Cerebellar cortex (tissue), 1 donor: ENCODE measurements at places on chromosomes 6 and 20.

- DNase-seq: no peak
These were observed 80.0 kb upstream of the FUT9 start for GRCh38 chr6:95935736-95936135.

DNA sequence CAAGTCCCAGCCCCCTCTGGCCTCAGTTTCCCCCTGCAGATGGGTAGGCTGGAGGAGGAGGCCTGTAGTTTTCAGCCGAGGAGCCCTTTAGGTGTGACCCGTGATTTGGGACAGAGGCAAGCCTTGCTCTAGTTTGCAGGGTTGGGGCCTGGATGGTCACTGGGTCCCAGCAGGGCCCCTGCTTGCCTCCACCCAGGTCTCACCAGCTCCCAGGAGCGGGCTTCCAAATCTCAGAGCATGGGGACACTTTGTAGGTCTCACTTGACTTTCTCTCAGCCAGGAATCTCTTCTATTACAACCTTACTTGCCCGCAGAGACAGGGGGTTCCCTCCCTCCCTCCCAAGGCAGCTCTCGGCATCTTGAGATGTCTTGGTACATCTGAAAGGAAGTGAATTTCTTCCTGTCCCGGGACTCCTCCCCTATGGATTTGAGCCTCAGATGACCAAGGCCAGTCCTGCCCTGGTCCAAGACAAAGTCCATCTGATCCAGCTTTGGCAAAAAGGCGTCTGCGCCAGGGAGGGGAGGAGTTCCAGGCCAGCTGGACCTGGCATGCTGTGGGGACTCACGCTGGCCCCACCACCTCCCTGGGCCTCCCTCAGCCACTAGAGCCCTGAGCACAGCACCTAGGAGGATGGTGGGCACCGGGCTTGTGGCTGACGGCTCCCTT is 47.4 kb downstream of the SRC start:
- DNase-seq: no peak

DNA sequence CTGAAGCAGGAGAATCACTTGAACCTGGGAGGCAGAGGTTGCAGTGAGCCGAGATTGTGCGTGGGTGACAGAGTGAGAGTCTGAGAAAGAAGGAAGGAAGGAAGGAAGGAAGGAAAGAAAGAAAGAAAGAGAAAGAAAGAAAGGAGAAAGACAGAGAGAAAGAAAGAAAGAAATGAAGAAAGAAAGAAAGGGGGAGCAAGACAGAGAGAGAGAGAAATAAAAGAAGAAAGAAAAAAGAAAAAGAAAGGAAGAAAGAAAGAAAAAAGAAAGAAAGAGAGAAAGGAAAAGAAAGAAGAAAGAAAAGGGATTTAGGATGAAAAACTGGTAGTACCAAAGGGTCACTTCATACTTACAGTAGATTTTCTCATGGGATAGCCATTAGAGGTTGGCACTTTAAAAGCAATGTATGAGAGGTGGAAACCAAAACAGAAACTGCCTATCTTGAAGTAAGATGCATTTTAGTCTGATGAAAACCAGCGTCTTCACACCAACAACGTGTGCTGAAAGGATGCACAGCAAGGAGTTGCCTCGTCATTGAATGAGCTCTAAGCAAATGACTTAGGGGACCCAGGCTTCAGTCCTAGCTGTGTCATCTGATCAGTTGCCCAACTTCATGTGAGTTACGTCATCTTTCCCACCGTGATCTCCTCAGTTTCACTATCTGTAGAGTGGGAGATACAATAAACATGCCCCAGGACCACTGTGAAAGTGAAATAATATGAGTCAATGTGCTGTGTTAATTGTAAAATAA is 133.9 kb upstream of the NEDD9 start:
- no peak for DNase-seq

DNA sequence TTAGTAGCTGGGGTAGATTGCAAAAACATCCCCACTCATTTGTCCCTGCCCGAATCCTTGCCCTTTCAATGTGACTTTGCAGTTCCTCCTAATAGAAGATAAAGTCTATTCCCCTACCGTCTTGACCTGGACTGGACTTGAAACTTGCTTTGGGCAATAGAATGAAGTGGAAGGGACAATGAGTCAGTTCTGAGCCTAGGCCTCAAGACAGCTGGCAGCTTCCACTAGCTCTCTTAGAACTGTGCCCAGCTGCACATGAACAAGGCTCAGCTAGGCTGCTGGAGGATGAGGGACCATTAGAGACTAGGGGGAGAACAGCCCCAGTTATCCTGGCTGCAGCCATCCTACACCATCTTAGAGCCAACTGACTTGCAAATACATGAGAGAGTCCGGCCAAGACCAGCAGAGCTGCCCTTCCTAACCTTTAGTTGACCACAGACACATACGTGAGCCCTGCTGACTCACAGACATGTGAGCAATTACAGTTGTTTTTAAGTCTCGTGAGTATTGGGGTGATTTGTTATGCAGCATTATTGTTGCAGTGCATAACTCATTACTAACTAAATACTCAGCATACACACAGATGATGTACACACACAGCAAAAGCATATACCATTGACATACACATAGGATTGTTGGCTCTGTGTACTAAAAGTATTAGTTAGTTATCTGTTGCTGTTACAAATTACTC is 105.5 kb downstream of the DHX35 start:
- DNase-seq: no peak

DNA sequence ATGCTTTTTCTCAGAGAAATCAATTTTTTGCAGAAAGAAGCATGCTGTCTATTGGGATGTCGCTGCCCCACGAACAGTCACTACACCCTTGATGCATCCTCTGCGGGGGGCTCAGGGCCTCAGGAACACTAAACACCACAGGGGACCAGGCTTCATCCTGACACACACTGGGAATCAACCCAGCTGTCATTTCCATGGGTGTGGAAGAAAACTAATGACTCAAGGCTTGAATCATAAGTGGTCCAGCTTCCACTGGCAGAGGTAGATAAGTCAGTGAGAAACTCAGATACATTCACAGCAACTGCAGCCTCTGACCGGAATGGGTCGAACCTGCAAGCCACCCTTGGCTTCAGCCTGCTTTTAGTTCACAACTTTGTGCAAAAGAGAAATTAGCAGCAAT is 81.3 kb upstream of the SPTLC3 start:
- no peak for DNase-seq

DNA sequence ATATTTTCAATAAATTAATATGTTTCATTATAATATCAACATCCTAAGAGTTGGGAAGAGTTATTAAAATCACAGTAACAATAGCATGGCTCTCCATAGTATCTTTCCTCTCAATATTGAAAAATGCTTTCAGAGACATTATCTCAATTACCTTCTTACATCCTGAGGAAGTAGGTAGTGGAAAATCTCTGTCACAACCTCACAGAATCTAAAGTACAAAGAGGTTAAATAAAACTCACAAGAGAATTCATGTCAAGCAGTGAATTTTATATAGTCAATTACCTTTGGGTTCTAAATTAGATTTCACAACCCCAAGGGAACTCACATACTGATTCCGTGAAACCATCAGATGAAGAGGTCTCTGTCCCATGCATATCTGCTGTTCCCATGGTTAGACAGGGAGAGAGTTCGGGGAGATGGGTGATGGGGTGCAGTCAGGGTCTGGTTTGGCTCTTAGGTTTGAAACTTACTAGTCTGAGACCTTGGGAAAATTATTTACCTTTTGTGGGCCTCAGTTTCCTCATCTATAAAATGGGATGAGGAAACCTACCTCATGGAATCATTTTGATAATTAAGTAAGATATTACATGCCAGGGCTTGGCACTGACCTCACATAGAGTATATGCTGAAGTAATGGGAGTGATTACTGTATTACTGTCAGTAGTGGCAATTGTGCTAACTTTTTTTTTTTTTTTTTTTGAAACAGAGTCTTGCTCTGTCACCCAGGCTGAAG is 74.0 kb upstream of the SNX9 start:
- no peak for DNase-seq

DNA sequence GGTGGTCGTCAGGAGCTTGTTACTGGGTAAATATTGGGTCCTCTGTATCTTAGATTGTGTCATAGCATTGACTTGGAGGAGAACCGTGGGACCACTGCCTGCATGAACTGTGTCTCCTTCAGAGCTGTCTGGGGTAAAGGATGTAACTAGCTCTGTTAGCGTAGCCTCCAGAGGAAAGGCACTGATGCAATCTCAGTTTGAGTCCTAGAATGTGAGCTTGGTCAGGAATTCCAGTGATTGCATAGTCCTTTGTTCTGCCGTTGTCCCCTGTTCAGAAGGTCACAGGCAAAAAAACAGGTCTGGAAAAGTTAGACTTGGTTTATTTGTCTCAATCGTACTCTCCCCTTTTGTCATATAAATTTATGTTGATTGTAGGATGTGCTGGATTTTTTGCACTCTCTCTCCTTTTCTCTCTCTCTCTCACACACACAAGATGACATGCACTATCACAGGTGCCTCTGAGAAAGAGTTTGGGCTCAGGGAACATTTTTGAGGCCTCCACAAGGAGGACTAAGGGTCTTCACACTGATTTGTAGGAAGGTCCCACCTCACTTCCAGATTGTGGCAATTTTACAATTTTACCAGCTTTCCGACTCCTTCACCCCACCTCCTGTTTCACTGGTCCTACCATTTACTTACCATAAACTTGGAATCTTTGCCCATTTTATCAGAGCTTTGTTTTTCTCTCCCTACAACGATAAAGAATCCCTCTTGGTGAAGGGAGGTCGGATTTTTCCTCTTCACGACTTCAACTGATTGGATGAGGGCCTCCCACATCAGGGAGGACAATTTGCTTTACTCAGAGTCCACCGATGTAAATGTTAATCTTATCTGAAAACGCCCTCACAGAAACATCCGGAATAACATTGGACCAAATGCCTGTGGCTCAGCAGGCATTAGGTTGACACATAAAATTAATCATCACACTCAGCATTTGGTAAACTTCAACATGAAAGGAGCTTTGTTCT is 7.0 kb upstream of the DACT2 start:
- DNase-seq: no peak

GRCh38 chr6:53673162-53673727 is 7.7 kb upstream of the KLHL31 start:
- DNase-seq: no peak

GRCh38 chr6:166286839-166287271 is 21.3 kb downstream of the PRR18 start:
- DNase-seq: no peak

- DNase-seq: no peak
These were observed 158.1 kb upstream of the ZNF217 start for GRCh38 chr20:53751620-53752318.

DNA sequence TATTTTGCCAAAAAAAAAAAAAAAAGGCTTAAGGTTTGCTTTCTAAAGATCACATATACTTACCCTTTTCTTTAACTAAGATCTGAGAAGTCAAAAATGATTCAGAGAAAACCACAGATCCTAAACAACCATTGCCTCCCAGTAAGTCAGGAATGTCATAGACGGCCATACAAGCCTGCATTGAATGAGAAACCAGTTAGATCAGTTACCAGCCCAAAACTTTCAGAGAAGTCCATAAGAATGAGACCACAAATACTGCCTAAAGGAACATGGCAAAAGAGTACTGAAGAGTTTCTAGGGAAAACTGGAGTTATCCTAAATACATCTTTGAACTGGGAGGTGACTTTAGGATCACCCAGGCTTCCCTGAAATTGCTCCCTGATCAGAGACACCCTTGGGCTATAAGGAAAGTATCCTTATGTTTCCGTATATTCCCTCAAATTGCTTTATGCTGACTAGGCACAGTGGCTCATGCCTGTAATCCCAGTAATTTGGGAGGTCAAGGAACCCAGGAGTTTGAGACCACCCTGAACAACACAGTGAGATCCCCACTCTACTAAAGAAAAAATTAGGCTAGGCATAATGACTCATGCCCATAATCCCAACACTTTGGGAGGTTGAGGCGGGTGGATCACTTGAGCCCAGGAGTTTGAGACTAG is 79.4 kb upstream of the SLC4A11 start:
- no peak for DNase-seq

DNA sequence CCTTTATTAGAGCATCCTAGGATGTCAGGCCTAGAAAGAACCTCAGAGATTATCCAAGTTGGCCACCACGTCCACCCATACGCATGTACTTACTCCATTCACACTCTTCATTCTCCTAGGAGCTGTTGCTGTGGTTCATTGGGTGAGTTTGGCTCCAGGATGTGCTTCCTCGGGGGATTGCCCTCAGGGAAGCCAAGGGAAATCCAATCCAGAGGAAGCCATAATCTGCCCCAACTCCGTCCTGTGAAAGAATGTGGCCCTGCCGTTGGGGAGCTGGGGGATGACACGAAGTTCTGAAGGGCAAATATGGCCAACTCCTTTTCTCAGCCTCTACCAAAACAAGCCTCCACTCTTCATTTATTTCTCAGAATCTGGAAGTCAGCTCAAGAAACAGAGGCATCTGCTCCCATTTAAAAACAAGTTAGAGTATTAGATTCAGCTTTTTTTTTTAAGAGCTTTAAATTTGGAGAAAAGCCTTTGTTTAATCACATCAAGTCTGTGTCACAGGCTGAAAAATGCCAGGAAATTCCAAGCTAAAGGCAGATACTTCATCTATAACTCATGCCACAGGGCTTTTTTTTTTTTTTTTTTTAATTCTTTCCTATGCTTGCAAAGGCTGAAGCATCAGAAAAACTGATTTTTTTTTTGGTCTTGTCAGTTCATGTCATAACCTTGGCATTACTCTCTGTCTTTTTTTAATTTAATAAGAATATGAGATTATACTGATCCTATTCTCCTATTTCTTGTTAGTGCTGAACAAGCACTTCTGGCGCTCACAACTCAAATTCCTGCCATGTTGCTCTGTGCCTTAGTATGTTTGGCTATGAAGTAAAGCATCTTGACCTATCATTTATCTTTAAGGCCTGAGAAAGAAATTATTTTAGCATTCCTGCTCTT is 480.9 kb upstream of the MARCKS start:
- DNase-seq: no peak

- DNase-seq: no peak
These were observed 987 bp downstream of the TMEM181 start for GRCh38 chr6:158560836-158561320.

- DNase-seq: no peak
These were observed 17.5 kb downstream of the KIAA1755 start for GRCh38 chr20:38242848-38243708.

GRCh38 chr6:152277826-152278329 is 359.3 kb downstream of the SYNE1 start:
- DNase-seq: no peak

GRCh38 chr20:37295595-37295994 is 6.1 kb downstream of the MANBAL start:
- no peak for DNase-seq

- DNase-seq: no peak
These were observed 333.2 kb upstream of the PLCB4 start for GRCh38 chr20:8735674-8736073.

DNA sequence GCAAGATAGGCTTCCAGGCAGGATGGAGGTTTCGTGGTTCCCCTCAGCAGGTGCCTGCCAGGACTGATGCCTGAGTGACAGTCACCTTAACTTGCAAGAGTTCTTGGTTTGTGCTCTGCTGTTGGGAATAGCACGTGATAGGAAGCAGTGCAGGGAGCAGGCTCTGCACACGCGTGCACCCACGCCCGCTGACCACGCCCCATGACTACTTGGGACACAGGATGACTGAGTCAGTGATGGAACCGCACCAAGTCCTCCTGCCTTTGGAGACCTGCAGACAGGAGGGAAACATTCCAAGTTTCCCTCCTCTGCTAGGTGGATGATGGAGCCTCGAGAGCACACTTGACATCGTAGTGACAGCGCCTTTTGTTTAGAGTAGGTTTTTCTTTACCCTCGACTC is 164.2 kb downstream of the DTNBP1 start:
- no peak for DNase-seq
